Muscle of arm (tissue), 14 donors: ENCODE measurements at places on chromosomes 4 and X. TPM values are rescaled to one million over a fixed set of nuclear protein-coding genes. Genes with fewer than 3 reads are reported as not detected.

PNMA6A gene
- 3.1 TPM for polyA plus RNA-seq

DNA sequence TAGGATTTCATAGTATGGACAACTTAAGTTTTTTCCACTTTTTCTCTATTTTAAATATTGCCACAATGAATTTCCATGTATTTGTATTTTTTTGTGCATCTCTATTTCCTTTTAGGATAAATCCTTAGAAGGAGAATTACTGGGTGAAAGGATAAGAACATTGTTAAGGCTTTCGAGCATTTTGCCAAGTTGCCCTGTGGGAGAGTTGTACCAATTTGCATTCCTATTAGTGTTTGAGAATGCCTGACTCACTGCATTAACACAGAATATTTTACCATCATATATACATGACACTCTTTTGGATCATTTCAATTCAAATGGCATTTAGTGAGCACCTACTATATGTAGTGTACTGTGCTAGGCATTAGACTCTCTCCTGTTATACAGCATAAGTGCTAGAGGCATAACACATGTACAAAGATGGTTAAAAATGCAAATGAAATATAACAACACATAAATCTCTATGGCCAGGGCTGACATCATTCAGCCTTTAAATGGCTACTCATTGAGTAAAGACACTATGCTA lies 57.0 kb downstream of the PLAC1 start:
- no peak for DNase-seq

DNA sequence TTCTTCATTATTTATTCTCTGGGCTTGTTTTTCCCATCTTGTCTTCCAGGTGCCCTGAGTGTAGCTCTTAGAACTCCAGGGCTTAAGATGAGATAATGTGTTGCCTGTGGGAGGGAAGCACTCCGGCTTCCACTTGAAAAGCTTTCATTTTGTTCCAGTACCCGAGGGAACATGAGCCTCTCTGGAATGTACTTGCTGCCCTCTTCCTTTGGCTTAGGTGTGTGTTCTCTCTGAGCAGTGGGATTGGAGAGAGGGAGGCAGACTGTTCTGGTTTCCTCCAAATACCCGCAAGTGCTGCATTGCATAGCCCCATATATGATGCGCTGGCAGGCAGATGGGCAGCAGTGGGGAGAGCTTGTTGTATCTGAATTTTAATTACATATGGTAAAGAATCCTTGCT lies 861 bp upstream of the DTHD1 start:
- no peak for DNase-seq

GRCh38 chr4:121094297-121094966 lies 22.1 kb upstream of the NDNF start:
- DNase-seq = no peak
